ENCODE measurements at places on chromosomes 3 and 15.
A peak's percentile ranks its signal among the peaks of the same experiment; 100 is the strongest.

- no peak for DNase-seq
Measured at GRCh38 chr15:99212406-99212805, 37.0 kb downstream of the TTC23 start.

DNA sequence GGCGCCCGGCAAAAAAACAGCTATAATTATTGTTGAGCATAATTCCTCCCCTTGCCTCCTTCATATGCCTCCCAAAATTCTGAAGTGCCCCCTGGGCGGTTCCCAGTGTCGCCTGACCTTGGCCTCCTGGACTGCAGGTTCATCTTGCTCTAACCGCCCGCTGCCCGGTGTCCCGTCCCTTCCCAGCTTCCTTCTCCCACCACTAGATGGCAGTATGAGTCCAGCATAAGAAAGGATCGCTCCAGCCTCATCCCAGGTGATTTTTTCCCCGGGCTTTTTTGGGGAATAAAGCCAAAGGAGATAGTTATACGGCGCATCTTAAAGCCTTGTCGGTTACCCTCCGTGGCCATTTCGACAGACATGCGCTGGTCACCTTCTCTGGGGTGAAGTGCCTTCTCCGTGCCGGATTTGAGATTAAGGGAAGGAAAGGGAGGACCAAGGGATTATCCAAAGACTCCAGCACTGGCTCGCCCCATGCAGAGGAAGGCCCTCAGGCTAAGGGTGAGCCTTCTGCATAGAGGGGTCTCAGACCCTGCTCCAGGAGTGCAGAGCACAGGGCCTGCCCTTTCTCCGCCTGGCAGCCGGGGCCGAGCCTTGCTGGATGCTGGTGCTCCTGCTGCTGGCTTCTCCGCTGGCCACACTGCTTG is 45.8 kb upstream of the TRA2B start:
- peak; percentile 22 for DNase-seq

- no peak for DNase-seq
Measured at GRCh38 chr15:40407330-40407990, 1.9 kb downstream of the IVD start.

DNA sequence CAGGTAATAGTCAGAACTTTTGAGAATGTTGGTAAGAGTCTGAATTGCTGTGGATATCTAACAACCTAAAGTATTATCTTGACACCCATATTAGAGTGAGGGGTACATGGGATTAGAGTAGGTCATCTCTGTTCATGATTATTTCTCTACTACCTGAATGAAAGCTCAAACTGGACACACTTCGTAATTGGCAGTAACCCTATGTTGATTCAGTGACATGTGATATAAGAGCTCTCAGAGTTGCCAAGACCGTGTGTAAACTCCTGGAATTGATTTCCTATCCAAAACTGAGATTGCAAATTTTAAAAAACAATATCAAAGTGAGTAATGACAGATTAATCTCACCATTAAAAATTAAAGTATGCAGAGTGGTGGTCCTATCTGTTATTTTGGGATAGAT is 214.8 kb upstream of the ARHGEF26 start:
- DNase-seq = no peak

- DNase-seq = peak; percentile 4
Measured at GRCh38 chr3:109532257-109533216, 195.2 kb upstream of the DPPA4 start.

- no peak for DNase-seq
Measured at GRCh38 chr3:113057117-113057516, 66.3 kb downstream of the GTPBP8 start.

- DNase-seq = no peak
Measured at GRCh38 chr15:88664151-88664778, 25.4 kb downstream of the ISG20 start.

DNA sequence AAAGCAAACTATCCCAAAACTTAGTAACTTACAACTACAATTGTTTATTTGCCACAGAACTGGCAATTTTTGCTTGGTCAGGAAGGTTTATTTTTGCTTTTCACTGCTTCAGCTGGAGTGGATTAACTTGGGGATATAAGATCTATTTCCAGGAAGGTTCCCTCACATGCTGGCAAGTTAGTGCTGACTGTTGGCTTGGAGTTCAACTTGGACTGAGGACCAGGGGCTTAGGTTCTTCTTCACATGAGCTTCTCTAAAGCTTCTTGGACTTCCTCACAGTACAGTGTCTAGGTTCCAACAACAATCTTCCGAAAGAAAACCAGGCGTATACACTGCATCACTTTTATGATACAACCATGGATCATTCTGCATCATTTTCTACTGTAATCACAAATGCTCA is 264.4 kb downstream of the CHL1 start:
- no peak for DNase-seq

GRCh38 chr15:41932511-41933289 is 38.8 kb upstream of the SPTBN5 start:
- DNase-seq = no peak

DNA sequence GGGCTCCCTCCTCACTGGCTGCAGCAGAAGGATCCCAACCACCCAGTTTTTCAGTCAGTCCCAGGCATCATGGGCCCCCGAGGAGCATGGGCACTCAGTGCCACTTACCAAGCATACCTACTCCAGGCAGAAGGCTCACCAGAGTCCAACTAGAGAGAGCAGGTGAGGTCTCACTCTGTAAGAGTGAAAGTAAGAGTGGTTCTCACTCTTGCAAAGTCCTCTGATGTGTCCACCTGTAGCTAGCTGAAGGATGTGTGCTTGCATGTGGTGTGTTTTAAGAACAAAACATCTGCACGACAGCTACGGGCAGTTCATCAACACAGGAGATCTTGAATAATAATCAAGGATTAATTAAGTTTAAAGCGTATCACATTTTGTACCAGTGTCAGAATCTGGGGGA is 49.7 kb downstream of the CCK start:
- no peak for DNase-seq

DNA sequence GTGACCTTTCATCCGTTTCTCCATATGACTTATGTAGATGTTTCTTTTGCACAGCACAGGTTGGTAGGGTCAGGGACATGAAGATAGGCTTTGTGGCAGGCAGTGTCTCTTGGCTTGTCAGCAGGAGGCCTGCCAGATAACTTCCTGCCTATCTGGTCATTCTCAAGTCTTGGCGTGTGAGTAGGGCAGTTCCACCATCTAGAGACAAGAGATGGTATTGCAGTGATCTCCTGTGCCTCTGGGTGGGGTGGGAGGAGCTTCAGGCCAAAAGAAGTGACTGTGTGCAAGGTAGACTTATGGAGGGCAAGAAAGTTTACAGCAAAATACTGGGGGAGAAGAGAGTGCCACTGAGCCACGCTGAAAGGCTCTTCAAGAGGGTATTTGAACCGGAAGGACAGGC is 11.0 kb downstream of the TEX264 start:
- DNase-seq = peak; percentile 58

- DNase-seq = no peak
Measured at GRCh38 chr3:62319570-62320243, 53.6 kb downstream of the FEZF2 start.

DNA sequence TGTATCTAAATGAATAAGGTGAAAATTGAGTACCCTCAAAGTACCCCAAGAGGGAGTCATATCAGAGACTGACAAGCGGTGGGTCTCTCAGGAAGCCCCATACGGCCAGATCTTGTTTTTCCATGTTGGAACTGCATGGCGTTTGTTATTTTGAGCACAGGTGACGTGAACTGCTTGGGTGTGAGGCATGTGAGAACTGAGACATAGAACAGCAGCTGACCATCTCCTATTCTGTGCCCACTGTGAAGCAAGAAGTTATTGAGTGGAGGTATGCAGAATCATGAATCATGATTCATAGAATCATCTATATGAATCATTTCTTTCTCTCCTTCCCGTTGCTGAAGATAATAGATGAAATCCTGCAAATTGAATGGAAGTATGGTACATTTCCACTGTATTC is 4.6 kb downstream of the VPS8 start:
- no peak for DNase-seq

- no peak for DNase-seq
Measured at GRCh38 chr3:20890111-20890519, 704.1 kb upstream of the SGO1 start.

DNA sequence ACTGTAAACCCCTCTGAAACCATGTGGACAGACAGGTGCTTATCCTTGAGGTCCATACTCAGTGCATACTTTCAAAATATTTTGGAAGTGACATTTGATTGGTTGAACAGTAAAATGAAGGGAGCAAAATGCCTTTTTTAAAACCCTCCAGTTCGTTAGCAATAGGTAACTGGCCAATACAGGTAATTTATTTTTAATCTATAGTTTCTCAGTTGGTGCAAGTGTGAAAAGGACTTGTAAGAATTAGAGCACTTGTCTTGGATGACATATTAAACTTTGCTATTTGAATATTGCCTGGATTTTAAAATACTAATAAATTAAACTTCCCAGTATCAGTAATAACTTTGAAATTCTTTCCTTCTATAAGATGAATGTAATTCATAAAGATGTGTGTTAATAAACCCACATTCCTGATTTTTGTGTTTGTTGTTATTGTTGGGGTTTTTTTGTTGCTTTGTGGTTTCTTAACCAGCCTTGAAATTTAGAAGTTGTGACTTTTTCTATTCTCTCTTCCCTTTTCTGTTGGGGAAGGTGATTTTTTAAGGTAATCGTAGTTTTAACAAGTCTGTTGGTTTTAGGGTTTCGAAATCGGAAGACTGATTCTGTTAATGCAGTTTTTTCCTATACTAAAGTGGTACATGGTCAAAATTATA is 90.0 kb downstream of the STT3B start:
- no peak for DNase-seq

- DNase-seq = no peak
Measured at GRCh38 chr3:24087469-24087868, 142.4 kb downstream of the NR1D2 start.

- DNase-seq = no peak
Measured at GRCh38 chr3:43883729-43884396, 193.1 kb downstream of the ABHD5 start.

DNA sequence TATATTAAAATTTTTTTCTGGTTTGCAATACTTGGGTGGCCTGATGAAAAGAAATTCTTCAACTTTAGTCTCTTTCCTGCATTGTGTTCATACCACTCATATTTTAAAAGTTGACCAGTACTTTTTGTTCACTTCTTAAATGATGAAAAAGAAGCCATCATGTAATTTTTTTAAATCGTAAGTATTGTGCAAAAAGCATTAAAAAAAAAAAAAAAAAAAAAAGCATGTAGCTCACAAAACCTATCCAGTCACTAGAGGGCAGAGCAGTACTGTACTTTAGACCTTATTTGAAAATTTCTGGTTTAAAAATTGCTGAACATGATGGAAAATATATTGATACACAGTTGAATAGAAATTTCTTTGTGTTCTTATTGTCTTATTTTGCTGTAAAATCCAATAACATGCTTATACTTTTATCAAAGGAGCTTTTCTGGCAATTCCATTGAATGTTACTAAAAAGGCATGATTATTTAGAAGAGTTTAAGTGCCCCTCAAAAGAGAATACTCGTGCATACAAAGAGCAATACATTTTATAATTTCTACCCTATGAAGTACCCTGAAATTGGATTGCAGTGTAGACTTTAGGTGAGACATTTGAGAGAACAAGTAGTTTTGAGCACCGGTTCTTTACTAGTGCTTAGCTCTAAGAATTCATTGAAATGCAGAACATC is 137.7 kb downstream of the BBX start:
- DNase-seq = no peak

- DNase-seq = no peak
Measured at GRCh38 chr15:41401904-41402267, 410 bp downstream of the NDUFAF1 start.

DNA sequence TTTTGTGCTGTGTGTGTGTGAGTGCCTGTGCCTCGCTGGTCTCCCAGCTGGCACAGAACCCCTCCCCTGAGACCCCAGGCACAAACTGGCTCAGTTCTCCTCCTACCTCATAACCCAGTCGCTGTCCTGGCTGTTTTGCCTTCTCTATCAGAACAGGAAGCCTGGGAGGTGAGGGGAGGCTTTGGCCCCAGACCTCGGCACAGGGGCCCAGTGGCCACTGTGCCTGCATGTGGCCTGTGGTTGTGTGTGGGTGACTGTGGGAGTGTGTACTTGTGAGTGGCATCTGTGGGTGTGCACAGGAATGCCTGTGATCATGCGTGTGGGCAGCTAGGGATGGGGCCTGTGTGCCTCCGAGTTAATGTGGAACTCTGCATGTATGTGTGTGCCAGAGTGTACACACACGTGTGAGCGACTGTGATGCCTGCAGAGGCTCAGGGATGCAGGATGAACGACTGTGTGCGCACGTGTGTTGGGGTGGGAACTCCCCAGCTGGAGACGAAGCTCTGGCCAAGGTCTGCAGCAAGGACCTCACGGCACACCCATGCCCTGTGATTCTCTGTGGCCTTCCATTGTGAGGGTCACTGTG is 32.3 kb downstream of the PSTPIP1 start:
- DNase-seq = no peak

DNA sequence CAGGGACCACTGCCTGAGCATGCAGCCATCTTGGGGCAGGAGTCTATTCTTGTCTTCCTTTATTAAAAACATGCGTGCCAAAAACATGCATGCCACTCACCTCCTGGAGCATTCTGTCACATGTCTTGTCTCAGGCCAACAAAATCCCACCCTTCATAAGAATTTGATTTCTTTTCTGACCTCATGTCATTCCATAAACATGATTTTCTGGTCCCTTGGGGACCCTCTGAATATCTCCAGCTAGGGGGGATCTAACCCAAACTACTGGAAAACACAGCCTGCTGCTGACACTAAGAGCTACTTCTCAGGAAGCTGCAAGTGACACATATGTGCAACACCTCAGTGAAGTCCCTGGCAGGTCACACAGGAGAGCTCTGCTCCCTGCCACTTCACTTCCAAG is 26.8 kb upstream of the NOX5 start:
- no peak for DNase-seq

- no peak for DNase-seq
Measured at GRCh38 chr15:99250001-99250400, 620 bp upstream of the TTC23 start.

DNA sequence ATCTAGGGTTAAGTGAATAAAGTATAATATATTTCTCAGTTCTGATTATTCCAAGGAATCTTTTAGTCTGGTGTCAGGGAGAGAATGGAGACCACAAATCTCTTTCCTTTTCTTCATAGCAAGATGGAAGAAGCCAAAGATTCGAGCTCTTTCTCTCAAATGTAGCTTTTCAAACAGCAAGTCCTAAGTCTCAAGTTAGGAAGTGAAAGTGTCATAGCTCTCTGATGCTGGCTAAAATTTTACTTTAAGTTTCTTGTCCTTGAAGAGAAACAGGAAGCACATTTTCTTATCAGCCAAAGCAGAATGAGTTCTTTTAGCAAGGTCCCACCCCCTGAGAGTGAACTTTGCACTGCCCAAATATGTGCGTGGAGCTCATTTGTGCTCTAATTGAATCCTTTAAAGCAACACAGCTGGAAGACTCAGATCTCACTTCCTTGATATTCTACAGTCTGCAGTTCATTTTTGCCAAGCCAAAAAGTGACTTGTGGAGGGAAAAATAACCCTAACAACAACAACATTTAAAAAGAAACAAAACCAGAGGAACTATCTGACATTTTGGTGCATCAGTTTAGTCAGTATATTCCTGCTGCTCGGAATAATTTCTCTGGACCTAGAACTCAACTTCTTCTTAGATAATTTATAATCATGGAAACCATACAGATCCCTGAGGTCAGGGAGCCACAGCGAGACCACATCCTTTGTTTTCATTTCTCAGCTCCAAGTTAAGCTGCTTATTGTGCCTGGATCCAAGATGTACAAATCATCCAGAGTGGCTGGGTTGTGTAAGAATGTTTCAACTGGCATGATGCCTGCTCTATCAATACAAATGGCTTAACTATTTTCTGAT is 238.7 kb upstream of the P2RY1 start:
- no peak for DNase-seq

GRCh38 chr3:186216900-186217819 is 108.3 kb upstream of the ETV5 start:
- DNase-seq = no peak
